ENCODE measurements at places on chromosomes 11 and 22.

DNA sequence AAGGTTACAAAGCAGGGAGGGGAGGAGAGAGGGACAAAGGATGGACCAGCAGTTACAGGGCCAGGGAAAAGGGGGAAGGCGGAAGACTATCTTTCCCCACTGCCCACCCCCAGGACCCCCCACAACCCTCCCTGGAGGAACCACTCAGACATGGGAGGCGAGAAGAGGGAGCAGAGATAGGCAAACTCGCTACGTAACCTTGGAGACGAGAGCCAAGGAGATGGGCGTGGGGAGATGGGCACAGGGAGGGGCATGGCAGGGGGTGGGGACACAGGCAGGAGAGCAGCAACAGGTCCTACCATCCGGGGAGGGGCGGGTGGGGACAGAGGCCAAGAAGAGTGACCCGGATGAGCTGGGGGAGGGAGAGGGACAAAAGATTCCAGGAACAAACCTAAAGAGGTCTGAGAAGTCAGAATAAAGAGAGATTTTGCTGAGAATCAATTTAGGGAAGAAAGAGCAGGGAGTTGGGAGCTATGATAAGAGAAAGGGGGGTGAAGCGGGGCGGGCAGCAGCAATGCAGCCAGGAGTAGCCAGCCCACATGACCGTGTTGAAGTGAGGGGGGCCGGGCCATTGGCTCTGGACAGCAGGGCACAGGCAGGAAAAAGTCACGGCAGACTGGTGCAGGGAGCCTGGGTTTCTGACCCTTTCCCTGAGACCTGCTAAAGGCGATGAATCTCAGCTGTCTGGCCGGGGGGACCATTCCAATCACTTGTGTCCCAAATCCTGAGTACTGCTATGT is 128.4 kb downstream of the BUD13 start:
- DNase-seq = no peak

- peak; percentile 20 for DNase-seq
Observed at GRCh38 chr11:132895340-132895739, 637.0 kb downstream of the OPCML start.

GRCh38 chr11:78038697-78039313 is 15.7 kb upstream of the KCTD14 start:
- DNase-seq = no peak

DNA sequence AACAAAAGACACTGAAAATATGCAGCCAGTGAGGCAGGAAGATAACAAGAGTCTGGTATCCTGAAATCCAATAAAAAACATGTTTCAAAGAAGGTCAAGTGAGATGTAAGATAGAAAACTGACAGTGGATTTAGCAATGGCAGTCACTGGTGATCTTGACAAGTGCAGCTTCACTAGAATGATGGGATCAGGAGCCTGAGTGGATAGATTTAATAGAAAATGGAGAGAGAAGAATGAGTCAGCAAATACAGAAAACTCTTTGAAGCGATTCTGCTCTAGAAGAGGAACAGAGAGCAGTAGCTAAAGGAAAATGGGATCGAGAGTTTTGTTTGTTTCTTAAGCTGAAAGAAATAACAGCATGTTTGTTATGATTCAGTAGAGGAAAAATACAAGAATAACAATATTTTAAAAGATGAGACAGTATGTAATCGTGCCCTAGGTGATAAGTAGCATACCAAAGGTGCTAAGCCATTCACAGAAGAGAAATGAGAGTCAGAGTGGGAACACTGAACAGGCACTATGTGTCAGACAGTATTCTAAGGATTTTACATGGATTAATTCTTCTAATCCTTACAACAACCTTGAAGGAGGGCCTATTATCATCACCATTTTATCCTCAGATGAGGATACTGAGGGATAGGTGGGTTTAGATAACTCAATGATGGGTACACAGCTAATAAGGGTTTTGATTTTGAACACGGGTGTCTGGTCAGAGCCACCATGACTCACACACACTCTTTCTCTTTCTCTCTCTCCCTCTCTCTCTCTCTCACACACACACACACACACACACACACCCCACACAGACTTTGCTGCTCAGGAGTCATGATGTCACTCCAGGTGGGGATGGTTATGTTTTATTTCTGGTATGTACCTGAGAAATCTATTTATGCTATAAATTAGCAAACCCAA is 36.3 kb downstream of the MRE11 start:
- no peak for DNase-seq

GRCh38 chr11:84497981-84498411 is 1129.1 kb downstream of the DLG2 start:
- DNase-seq = peak; percentile 87

DNA sequence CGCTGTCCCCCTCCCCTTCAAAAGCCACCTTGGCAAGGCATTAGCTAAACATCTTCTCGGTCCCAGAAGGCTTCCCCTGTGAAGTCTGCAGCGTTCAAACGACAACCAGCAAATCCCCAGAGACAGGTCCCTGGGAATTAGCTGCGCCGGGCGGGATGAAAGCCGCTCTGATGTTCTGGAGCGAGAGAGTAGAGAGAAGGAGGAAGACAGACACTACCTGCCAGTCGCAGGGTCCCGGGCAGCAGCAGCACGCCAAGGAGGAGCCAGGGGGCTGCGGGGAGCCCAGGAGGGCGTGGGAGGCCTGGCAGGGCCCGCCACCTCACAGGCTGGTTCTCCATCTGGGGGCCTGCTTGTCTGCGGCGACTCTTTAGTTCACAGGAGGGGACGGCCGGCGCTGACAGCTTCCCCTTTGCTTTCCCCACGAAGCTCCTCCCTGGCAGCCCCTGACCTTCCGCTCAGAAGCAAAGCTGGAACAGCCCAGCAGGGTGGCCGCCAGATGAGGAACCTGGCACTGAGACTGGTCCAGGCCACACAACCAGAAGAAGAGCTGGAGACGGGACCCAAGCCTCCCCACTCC is at the start of gene NFAM1:
TSS of gene NFAM1 (minus strand) at position 384 of the 577 bp plus-strand sequence. CDS start at position 338, 46 bp downstream.
- no peak for DNase-seq

DNA sequence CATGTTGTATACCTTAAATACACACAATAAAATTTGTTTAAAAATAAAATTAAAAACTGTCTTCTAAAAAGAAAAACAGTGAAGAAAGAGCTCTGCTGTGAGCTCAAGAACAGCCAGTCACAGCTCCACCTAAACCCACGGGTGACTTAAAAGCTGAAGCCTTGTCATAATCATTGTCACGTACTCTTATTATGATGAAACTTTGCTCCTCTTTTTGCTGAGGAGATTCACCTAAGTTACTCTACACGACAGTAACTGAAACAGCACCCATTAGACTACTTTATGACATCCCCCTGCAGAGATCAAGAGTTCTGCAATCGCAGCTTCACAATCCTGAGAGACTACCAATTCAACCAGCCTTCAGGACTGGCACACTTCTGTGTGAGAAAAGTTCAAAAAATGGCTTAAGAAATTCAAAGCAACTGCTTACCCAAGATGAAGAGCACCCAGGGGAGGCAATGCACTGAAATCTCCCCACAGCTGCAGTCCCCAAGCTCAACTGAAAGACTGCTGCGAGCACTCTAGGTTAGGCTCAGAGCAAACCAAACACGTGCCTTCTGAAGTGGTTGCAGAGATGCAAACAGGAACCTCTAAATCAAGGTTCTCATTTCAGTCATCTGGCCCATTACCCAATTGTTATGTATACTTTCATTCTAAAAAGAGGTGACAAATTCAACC is at the start of gene JAML:
TSS of gene JAML (minus strand) at position 501 of the 678 bp plus-strand sequence. CDS start 10,145 bp downstream, outside the sequence.
- DNase-seq = no peak

DNA sequence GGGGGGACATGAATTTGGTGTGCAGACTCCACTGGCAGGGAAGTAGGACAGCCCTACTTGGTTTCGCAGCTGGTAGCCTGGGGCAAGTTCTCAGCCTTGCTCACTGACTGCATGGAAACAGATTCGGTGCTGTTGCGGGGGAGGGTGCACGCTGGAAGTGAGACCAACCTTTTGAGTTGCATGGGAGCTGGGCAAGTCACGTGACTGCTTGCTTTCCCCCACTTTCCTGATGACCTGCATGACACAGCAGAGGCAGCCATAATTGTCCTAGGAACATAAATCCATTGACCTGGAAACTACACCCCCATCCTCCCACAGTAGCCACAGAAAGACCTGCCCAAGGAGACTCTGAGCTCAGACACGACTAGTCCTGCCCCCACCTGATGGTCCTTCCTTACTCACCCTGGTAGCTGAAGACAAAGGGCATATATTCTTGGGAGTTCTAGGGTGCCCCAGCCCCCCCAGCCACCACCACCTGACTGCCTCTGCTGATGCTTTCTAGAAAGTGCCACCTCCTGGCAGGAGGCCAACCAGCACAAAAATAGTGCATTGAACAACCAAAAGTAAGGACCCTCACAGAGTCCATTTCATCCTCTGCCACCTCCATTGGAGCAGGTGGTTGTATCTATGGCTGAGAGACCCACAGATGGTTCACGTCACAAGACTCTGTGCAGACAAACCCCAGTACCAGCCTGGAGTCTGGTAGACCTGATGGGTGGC is 4.1 kb upstream of the HBG2 start:
- DNase-seq = no peak

- no peak for DNase-seq
Observed at GRCh38 chr22:32804531-32805360, 3.2 kb downstream of the TIMP3 start.

GRCh38 chr11:69832561-69833413 is 13.6 kb upstream of the FGF3 start:
- no peak for DNase-seq

- DNase-seq = no peak
Observed at GRCh38 chr22:35460688-35461087, 60.7 kb downstream of the MCM5 start.

DNA sequence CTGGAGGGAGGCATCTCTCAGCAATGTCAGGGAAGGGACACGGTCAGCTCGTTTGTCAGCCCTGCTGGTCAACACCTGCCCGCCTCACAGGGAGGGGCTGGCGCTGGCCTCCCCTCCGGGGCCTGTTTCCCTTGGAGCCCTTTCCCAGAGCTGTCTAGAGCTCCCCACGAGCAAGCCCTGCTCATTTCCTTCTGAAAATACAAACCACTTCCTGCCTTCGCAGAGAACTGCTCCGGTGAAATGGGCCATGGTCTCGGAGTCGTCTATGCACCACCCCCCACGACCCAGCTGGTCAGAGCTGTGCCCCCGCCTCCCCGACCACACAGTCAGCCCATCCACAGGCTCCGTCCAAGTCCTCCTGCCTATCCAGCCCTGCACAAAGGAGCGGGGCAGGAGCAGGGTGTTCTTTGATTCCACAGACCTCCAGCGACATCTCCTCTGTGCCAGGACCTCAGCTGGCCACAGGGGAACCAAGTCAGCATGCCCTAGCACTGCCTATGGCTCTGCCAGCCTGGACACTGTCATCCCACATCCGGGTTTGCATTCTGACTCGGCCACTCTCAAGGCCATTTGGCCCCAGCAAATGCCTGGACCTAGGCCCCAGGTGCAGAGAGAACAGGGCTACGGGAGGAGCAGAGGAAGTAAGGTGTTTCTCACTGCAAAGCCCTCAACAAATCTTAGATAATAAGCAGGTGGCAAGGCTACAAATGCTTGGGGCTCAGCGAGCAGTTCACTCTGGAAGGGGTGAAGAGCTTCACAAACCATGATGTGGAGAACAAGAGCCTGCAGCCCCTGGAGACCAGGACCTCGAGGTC is 82.1 kb upstream of the WNT11 start:
- no peak for DNase-seq

- DNase-seq = no peak
Observed at GRCh38 chr11:14969901-14970323, 2.2 kb downstream of the CALCA start.

GRCh38 chr11:68016904-68017817 is 7.0 kb downstream of the ALDH3B1 start:
- DNase-seq = no peak

DNA sequence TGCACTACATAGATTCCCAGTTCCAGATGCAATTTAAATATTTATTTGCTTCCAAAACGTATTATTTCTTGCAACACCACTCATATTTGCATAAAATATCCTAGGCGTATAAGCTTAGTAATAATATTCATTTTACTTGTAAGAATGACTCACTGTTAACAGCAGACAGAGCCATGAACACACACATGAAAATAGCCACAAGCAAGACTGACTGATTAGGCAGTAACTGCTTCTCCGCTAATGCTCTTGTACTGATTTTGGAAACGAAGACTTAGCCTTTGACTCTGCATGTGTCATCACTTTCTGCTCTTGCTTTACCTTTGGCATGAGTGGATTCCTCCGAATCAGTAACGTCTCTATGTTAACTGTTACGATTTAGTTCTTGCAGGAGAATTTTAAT is 6.0 kb downstream of the OR10Q1 start:
- no peak for DNase-seq

DNA sequence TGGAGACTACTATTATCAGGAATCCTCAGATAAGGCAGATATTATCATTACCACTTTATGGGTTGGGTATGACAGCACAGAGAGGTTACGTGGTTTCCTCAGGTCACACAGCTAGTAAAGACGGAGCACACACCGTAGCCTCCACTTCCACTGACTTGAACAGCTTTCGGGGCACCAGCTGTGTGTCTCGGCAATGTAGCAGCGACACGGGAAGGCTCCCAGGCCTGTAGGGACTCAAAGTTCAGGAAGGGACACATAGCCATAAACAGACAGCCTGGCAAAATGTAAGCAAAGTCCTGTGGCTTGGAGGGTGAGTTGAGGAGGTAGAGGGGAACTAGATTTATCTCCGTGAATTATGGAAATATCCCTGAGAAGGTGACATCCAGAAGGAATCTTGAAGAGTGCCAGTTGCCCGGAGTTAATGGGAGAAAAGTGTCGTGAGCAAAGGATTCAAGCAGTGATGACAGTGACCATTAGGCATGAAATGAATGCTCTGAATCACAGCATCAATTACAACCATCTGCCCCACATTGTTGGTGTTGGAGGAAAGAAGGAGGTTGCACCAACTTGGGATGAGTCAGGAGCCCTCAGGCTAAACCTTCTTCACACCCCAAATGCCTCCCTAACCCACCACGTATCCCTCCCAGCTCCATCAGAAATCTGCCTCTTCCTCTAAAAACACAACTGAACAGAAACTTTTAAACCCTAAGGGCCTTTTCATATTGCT is 106.7 kb upstream of the ASPHD2 start:
- DNase-seq = peak; percentile 83

GRCh38 chr11:6599449-6599848 is 4.0 kb downstream of the RRP8 start:
- no peak for DNase-seq

- DNase-seq = no peak
Observed at GRCh38 chr11:129894278-129895125, 876 bp downstream of the NFRKB start.
